ENCODE measurements at places on chromosomes 2 and 18.

GRCh38 chr2:138744713-138745112, 35.5 kb downstream of the NXPH2 start:
- no peak for DNase-seq

- no peak for DNase-seq
Observed at GRCh38 chr2:54791831-54792230, 68.4 kb downstream of the EML6 start.

DNA sequence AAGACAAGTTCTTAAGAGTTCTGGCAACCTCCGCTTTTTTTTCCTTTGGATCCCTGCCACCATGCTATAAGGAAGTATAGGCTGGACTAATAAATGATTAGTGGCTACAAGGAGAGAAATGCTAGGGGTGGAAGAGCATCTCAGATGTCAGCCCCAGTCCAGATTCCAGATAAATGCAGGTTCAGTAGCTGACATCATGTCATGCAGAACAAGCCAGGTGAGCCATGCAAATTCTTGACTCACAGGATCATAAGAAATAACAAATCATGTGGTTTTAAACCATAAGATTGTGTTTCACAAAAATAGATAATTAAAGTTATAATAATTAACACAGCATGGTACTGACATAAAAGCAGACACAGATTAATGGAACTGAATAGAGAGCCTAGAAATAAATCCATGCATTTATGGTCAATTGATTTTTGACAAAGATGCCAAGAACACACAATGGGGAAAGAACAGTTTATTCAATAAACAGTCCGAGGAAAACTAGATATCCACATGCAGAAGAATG, 152.9 kb upstream of the SESTD1 start:
- no peak for DNase-seq

- DNase-seq: no peak
Observed at GRCh38 chr2:27377618-27378095, 2.9 kb downstream of the ZNF513 start.

DNA sequence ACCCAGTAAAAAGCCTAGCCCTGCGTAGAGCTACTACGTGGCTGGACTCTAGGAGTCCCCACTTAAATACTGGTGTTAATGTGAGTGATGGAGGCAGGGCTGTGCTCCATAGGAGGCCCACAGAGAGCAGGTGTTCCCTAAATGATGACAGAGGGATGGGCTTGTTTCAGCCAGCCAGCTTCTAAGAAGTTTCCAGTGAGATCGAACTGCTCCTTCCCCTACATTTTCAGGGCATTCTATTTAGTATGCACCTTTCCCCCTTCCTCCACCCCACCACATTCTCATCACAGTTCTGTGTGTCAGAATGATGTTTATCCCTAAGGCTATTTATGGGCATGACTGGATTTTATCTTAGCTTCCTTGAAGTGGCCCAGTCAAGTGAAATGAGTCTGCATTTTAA, 213.0 kb downstream of the TRIB2 start:
- DNase-seq: no peak

DNA sequence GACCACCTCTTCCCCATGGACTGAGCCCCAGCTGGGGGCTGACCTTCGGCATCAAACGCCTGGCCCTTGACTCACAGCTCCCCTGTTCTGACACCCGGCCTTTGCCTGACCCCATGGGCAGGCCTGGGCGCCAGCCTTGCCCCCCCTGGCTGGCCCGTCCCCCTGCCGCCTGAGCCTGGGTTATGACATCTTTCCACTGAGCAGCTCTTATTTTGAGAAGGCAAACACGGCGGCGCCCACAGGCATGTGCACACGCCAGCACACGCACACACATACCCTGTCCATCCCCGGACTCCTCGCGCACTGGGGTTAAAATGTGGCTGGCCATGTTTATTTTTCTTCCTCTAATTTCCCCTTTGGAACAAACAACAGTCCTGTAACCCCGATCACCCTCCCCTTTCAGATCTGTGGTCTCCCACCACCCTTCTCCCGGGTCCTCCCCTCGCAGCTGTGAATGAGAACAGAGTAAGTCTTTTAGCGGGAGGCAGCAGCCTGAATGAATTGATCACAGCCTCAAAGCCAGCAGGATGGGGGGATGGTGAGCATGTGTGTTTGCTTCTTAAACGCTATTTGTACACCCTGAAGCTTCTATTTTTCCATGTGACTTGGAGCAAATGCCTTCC, 11.8 kb upstream of the ATOH8 start:
- DNase-seq: no peak

GRCh38 chr2:162029287-162029901, 44.6 kb downstream of the DPP4 start:
- no peak for DNase-seq

GRCh38 chr2:113276216-113276760, 2.4 kb downstream of the PAX8 start:
- DNase-seq: no peak

GRCh38 chr2:191869178-191869577, 22.3 kb upstream of the CAVIN2 start:
- no peak for DNase-seq

- DNase-seq: no peak
Observed at GRCh38 chr2:45344502-45344901, 266.6 kb downstream of the SRBD1 start.

- DNase-seq: no peak
Observed at GRCh38 chr2:120700659-120701058, 35.0 kb upstream of the GLI2 start.

- DNase-seq: no peak
Observed at GRCh38 chr18:70390371-70391090, 101.7 kb downstream of the SOCS6 start.

DNA sequence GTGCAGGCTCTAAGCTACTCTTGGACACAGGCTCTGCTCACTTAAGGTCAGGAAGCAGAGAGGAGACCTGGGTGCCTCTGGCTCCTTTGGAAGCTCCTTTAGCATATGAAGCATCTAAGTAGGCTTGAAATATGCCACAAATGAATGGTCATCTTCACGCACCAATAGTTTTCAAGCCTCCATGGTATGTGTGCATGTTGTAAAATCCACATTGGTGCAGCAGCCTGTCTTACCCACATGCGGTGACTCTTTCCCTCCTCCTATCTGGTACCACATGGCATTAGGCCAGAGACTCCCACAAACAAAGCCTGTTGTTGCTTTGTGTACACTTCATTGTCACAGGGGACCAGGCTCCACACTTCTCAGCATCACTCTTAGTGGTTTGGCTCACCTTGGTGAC, 442.2 kb upstream of the RAB12 start:
- no peak for DNase-seq

GRCh38 chr18:26471826-26472225, 76.5 kb downstream of the KCTD1 start:
- no peak for DNase-seq

DNA sequence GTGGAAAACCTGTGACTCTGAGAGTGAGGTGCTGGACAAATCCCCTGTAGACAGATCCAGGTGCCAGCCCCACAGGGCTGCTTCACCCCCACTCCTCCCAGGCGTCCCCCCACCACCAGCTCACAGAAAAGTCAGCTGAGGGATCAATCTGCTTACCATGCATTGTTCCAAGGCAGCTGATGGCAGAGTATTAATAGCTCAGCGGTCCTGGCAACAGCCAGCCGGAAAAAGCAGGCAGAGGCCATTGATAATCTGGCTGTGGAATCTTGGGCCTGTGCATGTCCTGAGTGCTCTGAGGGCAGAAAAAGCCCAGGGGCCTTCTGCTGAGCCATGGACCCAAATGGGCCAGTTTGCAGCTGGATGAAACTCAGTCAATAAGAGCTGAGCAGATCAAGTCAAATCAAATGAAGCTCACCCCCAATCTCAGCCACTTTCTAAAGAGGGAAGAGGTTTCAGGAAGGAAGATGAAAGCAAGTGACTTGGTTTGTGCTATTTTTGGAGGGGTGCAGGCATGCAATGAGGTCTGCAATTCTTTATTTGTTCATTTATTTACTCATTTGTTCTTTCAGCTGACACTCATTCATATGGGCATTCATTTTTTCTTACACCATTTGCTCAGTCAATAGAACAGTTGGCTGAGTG, 63.4 kb downstream of the GYPC start:
- no peak for DNase-seq

DNA sequence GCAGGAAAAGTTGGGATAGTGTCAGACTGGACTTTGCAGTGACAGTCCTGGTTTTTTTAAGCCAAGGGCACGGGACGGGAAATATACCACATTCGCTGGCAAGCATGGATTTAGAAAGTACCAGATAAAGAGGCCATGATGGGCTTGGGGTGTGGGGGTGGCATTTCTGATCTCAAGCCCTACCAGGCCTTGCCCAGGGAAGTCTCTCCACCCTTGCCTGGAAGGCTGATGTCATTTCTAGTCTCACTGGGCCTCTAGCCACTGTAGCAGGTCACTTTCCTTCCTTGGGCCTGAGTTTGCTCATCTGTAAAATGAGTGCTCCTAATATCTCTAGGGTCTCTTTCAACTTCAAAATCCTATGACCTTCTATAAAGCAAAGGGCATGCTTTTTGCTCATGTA, 1.8 kb downstream of the ZBTB7C start:
- DNase-seq: no peak

DNA sequence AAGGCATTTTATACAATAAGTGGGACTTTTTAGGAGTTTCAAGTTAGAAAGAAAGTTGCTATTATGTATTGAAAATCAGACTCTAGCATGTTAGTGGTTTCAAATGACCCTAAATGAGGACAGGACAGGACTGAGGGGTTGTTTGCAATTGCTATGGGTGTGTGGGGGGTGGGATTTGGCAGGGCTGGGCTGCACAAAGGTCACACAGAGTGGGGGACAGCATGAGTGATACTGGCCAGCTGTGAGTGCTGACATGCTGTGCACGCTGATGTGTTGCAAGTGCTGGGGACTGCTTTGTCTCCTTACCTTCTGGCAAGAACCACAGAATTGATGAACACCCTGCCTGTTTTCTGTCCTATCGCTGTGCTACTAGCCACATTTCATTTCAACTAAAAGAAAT, 29.8 kb downstream of the RNMT start:
- DNase-seq: no peak

DNA sequence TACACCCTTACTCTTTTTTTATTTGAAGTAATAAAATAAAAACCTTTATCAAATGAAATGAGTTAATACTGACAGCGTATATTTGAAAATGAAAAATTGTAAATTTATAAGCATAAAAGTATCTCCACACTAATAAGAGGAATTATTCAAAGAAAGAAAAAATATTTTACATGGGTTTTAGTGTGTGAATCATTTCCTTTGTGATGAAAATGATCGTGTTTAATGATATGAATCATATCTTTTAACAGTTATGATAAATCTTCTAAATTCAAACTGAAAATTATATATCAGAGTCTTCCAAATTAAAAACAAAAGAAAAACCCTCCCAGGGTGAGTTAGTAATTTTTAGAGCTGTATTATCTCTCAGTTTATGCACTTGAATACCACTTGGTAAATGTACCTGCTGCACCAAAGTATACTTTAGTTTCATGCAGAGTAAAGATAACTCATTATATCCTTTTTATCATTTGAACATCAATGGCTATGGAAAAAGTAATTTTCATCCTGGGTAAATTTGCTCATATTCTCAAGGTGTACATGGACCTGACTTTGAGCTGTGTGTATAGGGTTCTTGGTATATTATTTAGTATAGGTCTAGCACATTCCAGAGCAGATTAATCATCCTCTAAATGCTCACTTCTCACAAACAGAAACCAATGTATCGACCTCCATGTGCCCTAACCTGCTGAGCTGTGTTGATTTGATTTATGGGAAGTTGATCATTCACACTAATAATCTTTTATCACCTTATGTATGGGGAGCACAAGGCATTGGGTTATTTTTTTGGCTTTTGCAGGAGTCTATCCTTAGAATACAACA, 98.7 kb upstream of the VWC2L start:
- DNase-seq: no peak

GRCh38 chr2:36680012-36680411, 16.5 kb upstream of the VIT start:
- DNase-seq: no peak

- DNase-seq: no peak
Observed at GRCh38 chr18:10300739-10301138, 153.7 kb upstream of the APCDD1 start.

DNA sequence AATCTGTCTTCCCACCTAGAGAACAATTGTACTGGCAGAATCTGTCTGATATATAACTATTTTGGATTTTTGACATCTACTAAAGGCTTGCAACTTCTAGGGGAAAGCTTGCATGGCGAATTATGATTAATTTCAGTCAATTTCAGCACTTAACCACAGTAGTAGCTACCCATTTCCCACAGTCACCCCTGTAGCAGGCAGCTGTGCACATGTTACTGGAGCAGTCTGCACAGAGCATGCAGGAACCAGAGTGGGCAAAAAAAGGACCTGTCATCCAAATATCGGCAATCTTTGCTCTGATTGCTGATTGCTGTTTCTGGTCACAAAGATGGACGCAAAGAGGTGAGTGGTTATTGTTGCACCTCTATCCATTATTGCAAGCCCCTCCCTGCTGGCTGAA, 473.3 kb downstream of the SPAG16 start:
- no peak for DNase-seq

DNA sequence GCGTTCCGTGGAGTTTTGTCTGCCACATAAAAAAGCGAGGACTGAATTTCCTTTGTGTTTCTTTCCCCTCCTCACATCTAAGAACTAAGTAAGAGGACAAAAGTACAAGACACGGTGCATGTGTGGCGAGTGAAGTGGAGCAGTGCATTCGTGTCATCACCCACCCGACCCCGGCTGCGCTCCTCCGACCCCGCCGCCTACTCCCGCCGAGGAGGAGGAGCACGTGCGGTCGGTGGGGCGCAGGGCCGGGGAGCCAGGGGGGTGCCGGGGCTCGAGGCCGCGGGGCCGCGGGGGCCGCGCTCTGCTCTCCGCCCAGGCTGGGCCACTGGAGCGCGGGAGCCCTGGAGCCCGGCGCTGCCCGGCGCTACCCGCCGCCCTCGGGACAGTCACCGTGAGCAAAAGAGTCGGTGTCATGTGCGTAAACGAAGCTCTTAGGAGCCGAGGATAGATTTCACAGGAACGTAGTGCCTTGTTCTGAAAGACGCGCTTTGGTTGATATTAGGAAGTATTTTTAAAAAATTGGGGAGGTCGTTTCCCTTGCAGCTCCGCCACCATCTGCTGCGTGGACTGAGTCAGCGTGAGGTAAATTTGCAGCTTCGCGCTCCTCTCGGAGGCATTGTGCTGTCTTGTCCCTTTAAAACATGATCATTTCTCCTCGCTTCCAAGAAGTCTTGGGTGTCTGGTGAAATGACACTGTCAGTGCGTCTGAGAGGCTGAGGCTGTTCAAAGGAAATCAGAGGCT, 11.0 kb downstream of the TBR1 start:
- DNase-seq: peak; percentile 41

DNA sequence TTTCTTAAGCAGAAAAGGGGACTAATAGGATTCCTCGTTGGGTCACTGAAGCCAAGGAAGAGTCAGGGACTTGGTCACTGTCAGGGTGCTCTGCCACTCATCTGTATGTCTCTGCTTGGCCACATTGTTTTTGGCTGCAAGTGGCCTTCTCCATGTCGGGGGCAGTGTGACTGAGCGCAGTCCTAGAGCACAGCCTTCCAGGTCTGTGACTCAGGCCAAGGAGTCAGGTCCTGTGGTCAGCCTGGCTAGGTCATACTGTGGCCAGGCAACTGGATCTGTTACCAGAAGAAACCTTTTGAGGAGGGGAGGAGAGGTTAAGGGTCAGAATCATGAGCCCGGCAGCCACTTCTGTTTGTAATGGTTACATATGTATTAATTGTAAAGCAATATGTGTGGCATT, 61.3 kb downstream of the GALNT1 start:
- no peak for DNase-seq

Data from mesothelial cell of epicardium (in vitro differentiated cells).